ENCODE measurements at places on chromosomes 6 and 20.

DNA sequence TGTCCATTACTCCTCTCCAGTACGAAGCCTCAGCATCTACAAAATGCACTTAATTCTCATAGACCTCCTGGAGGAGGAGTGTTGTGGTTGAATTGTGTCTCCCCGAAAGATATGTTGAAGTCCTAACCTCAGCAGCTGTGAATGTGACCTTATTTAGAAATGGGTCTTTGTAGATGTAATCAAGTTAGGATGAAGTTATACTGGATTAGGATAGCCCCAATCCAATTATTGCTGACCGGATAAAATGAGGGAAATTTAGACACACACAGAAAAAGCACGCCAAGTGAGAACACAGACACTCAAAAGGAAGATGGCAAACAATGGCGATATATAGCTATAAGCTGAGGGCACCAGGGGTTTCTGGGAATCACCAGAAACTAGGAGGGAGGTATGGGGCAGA, 64.2 kb upstream of the FAM184A start:
- no peak for DNase-seq

DNA sequence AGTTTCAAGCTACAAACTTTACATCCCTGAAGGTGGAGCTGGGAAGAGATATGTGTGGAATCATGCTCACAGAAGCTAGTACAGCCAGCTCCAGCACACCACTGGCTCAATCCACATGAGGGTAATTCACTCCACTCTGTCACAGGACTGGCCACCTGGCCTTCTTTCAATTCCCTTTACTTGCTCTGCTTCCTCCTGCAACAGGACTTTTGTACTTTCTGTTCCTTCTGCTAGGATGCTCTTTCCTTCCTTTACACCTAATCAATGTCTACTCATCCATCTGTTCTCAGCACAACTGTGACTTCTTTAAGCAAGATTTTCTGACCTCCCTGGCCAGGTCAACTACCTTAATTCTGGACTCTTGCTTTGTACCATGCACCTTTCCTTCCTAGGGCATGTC, 39.4 kb upstream of the MYB start:
- no peak for DNase-seq

- DNase-seq, result no peak
Observed at GRCh38 chr6:107582086-107582485, 92.2 kb downstream of the SOBP start.

- DNase-seq, result no peak
Observed at GRCh38 chr6:29451471-29452193, 5.2 kb downstream of the OR11A1 start.

DNA sequence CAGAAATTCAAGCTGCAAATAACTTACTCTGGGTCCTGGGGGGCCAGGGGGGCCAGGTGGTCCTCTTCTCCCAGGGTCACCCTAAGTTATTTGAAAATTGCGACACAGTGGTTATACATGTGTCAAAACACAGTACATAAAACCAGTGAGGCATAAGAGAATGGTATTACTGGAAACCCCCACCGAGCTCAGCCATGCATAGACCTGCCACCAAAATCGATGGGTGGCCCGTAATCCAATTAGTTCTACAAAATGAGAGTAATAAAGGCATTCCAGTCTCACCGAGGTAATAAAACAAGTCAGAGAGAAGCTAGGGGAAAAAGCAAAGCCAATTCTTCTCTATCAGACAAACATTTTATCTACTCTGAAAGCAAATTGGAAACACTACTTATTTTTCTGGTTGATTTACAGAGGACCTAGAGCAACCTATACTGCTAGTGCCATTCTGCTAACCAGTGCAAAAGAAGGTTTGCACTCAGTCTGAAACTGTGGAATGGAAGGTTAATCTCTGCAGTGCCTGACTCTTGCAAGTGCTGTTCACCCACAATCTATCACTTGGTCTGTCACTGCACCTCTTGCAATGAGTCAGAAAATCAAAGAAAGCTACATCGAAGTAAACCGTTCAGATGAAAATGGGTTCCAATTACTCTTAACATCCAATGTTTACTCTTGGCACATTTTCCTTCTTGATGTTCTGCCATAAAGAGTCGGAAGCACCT, 32.4 kb downstream of the COL9A1 start:
- DNase-seq, result no peak

DNA sequence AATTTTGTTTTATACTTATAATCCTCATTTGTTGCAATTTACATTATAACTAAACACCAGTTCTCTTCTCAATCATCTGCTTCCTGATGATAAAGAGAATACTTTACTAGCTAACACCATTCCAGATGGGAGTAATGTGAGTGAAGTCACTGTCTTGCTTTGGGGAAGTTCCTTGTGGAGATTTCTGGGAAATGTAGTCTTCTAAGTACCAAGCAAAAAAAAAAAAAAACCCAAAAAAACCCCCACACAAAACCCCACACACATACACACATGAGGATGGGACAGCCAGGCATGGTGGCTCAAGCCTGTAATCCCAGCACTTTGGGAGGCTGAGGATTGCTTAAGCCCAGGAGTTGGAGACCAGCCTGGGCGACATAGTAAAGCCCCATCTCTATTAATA, 2.2 kb upstream of the SNPH start:
- DNase-seq, result no peak

DNA sequence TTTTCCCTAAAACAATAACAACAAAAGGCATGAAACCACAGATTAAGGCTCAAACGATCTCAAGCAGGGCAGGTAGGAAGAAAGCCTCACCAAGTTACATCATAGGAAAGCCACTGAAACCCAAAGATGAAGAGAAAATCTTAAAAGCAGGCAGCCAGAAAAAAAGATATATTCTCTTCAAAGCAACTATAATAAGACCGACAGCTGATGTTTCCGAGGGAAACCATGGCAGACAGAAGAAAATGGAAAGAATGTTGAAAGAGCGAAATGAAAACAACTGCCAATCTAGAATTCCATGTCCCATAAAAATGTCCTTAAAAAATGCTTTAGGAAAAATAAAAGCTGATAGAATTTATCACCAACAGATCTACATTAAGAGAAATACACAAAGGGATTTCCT, 161.5 kb upstream of the THBS2 start:
- no peak for DNase-seq

DNA sequence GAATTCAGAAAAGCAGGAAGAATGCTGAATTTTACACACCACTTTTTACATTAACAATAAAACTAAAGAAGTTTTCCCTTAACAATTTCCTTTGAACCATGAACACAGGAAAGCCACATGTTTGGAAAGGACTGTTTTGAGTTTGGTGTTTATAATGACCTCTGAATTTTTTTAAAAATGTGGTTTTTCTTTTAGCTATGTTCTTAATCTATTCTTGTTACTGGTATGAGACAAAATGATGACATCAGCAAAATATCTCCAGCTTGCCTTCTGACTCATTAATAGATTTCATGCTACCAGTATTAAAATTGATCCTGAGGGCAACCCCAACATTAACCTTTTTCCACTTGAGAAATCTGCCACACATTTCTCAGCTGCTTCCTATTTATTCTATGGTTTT, 217.5 kb upstream of the THEMIS start:
- DNase-seq, result no peak

- no peak for DNase-seq
Observed at GRCh38 chr20:50584687-50585086, 74.5 kb downstream of the PTPN1 start.

DNA sequence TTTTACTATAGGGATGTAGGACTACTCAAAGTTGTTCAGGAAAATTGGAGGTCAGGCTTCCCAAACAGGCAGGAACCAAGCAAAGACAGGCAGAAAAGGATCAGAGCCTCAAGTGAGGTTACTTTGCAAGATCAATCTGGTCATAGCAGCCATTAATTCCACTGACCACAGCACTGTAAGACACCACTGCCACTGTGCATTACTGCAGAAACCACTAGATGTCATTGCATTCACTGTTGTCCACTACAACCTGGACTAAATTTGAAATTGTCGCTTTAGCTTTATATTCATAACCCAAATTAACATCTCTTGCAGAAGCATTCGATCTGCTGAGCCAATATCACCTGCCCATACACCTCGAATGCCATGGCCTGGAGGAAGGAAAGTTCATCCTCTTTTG, 126.9 kb upstream of the UFL1 start:
- no peak for DNase-seq

GRCh38 chr6:621931-622330, 35.0 kb downstream of the HUS1B start:
- DNase-seq, result no peak

- DNase-seq, result no peak
Observed at GRCh38 chr20:34269996-34270627, 28.9 kb downstream of the ASIP start.

- no peak for DNase-seq
Observed at GRCh38 chr6:81614292-81614691, 138.2 kb downstream of the TENT5A start.

GRCh38 chr6:150202404-150202803, 59.6 kb downstream of the PPP1R14C start:
- no peak for DNase-seq

- no peak for DNase-seq
Observed at GRCh38 chr6:162416831-162417537, 310.6 kb downstream of the PRKN start.

DNA sequence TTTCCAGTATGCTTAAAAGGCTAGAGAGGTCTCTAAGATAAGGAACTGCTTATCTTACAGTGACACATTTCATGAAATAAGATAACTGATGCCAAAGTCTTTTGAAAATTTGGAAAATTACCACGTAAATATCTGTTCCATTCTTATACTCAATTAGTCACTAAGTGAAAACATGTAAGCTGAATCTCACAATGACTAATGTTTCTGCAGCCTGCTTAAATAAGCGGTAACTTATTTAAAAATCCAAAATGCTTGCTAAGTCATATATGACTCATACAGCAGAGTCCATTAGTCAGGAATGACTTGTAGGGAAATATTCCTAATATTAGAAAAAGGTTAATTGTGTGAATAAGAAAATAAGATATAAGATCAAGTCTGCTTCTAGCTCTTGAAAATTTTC, 27.8 kb upstream of the LGSN start:
- no peak for DNase-seq

DNA sequence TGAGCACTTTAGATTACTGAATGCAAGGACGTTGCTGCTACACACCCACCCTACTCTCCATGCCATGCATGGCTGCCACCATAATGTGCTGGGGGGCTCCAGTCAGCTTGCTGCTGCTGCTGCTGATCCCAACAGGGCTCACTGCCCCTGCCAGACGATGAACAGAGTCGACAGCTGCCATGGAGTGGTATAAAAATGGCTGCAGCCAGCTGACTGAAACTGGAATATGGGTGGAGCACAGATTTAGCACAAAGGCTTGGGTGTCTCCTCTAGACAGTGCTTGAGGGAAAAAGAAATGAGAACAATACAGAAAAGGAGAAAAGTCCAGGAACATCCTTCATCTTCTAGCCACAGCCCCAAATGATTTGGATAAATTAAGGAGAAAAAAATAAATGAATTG, 150.7 kb downstream of the PDSS2 start:
- no peak for DNase-seq

DNA sequence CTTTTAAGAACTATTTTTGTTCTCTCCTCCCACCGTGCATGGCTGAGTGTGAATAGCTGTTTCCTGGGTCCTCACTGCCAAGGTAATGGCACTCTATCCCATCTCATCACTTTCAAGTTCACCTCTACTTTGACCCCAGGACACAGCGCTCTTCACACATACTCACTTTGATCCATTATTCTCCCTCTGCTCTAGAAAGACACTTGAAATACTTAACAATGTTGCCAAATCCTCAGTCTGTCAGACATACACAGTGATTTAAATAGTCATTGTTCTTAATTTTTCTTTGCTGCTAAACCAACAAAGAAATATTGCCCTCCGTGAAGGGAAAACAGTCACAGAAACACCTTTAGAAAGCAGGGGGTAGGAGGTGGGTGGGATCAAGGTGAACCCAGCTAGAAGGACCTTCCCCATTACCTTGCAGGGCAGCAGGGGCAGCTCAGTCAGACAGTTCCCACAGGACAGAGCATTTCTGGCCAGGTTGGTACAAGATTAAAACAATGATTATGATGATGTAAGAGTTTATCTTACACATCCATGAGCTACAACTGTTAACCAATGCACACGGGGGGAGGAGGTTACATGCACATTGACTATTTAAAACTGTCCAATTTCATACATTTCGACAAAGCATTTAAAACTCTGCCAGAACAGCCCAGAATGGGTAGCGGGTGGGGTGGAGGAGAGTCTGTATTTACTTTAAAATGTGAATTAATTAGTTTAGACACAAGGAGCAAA, 2.4 kb downstream of the SLC22A23 start:
- no peak for DNase-seq

GRCh38 chr6:137736048-137736818, 130.8 kb upstream of the TNFAIP3 start:
- no peak for DNase-seq

GRCh38 chr6:146990284-146990683, 213.9 kb upstream of the STXBP5 start:
- DNase-seq, result no peak

GRCh38 chr6:13273931-13274706, 54.2 kb downstream of the TBC1D7 start:
- DNase-seq, result no peak

- no peak for DNase-seq
Observed at GRCh38 chr6:36686668-36687513, 8.4 kb downstream of the CDKN1A start.

DNA sequence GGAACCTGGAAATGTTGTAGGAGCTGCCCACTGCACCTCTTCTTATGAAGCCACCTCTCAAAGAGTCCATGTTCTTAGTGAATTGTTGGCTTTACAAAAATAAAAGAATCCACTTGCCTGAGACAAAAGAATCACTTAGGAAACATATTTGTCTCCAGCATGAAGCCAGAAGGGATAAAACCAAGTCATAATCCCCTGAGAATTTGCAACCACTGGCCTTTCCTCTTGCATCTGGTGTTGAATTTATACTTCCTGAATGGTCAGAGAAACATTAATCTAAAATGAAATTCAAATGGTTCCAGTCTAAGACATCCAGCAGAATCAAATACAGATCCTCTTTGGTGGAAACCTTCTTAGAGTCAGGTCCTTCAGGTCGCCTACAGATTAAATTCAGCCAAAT, 192.5 kb upstream of the ECI2 start:
- DNase-seq, result no peak

DNA sequence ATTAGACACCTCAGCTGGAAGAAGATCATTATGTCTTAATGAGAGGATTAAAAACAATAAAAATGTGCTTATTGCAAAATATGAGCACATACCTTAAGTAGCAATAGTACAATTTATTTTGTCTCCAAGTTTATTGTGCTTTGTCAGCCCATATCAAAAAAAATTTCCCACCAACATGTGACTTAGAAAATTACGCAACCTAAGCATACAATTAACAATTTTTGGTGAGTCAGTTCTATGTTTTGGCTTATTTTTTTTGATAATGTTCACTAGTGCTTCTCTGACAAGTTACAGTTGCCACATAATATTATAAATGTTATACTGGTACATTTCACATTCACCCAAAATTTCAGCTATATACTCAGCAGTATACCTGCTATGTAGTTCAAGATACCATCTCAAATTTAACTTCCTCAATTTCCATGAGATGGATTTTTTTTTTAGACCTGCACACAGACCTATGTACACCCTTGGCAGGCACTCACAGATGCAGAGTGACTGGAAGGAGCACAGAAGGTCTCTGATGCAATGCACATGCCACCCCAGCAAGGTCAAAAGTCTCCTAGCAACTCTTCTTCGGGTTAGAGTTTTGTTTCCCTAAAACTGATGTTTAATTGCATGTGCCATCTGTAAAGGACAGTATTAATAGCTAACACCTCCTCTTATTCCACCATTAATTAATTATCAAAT, 112.4 kb downstream of the PRKN start:
- DNase-seq, result no peak

GRCh38 chr6:79520534-79520933, 16.7 kb downstream of the LCA5 start:
- DNase-seq, result no peak

Data from anterior cingulate cortex (tissue), 58 donors.